ENCODE measurements at places on chromosomes 16 and 17.

GRCh38 chr17:39679521-39680192 is 8.2 kb downstream of the PGAP3 start:
- no peak overlapping the region for H3K27ac ChIP-seq
- H3K4me3 ChIP-seq = no peak overlapping the region
- DNase-seq = no peak
- peaks cover 4% of the 10 kb centered on the region for H3K36me3 ChIP-seq
- peaks cover 22% of the 10 kb centered on the region for H3K4me1 ChIP-seq

- H3K27me3 ChIP-seq = no peaks in the 10 kb centered on the region
- H3K36me3 ChIP-seq = no peaks in the 10 kb centered on the region
- H3K4me3 ChIP-seq = no peak overlapping the region
- no peaks in the 10 kb centered on the region for H3K4me1 ChIP-seq
Observed at GRCh38 chr17:32795339-32795979, 81.5 kb downstream of the MYO1D start.

GRCh38 chr16:3118846-3119245 is 6.5 kb downstream of the ZNF205 start:
- H3K4me3 ChIP-seq = no peak overlapping the region
- H3K36me3 ChIP-seq = no peaks in the 10 kb centered on the region
- DNase-seq = no peak
- peaks cover 24% of the 10 kb centered on the region for H3K4me1 ChIP-seq

- DNase-seq = no peak
- no peak overlapping the region for H3K27ac ChIP-seq
- no peaks in the 10 kb centered on the region for H3K4me1 ChIP-seq
- no peaks in the 10 kb centered on the region for H3K27me3 ChIP-seq
- H3K36me3 ChIP-seq = no peaks in the 10 kb centered on the region
Observed at GRCh38 chr16:72430121-72430520, 258.2 kb upstream of the PMFBP1 start.

- H3K27me3 ChIP-seq = no peaks in the 10 kb centered on the region
- DNase-seq = no peak
- H3K36me3 ChIP-seq = no peaks in the 10 kb centered on the region
- H3K27ac ChIP-seq = no peak overlapping the region
Observed at GRCh38 chr17:16515933-16516332, 23.9 kb upstream of the LRRC75A start.

GRCh38 chr17:49998836-49999511 is 4.0 kb upstream of the DLX3 start:
- H3K27ac ChIP-seq = no peak overlapping the region
- peak; percentile 74 for DNase-seq
- H3K36me3 ChIP-seq = no peaks in the 10 kb centered on the region
- H3K27me3 ChIP-seq = no peaks in the 10 kb centered on the region

GRCh38 chr17:81365148-81365600 is 30.1 kb upstream of the BAHCC1 start:
- H3K27me3 ChIP-seq = no peaks in the 10 kb centered on the region
- H3K4me1 ChIP-seq = peaks cover 24% of the 10 kb centered on the region
- H3K27ac ChIP-seq = peak overlapping the region; percentile 7
- peak; percentile 90 for DNase-seq
- no peaks in the 10 kb centered on the region for H3K36me3 ChIP-seq
- peak overlapping the region; percentile 15 for H3K4me3 ChIP-seq

DNA sequence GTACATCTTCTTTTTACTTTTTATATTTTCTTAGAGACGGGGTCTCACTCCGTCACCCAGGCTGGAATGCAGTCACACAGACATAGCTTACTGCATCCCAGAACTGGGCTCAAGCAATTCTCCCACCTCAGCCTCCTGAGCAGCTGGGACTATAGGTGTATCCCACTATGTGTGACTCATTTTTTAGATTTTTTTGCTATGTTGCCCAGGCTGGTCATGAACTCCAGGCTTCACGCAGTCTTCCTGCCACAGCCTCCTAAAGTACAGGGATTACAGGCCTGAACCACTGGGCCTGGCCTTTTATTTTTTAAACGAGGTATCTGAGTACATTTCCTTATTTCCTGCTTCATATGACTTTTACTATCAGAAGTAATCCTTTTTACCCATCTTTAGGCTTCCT is 48.0 kb downstream of the GLG1 start:
- no peaks in the 10 kb centered on the region for H3K27me3 ChIP-seq
- no peak overlapping the region for H3K27ac ChIP-seq
- peaks cover 34% of the 10 kb centered on the region for H3K4me1 ChIP-seq
- no peaks in the 10 kb centered on the region for H3K36me3 ChIP-seq
- no peak for DNase-seq
- no peak overlapping the region for H3K4me3 ChIP-seq

- peaks cover 28% of the 10 kb centered on the region for H3K4me1 ChIP-seq
- peak overlapping the region; percentile 86 for H3K27ac ChIP-seq
- H3K27me3 ChIP-seq = no peaks in the 10 kb centered on the region
- peak overlapping the region; percentile 15 for H3K4me3 ChIP-seq
- H3K36me3 ChIP-seq = no peaks in the 10 kb centered on the region
Observed at GRCh38 chr17:1577182-1577581, 14.6 kb upstream of the PITPNA start.

- H3K36me3 ChIP-seq = no peaks in the 10 kb centered on the region
- no peak for DNase-seq
- no peaks in the 10 kb centered on the region for H3K27me3 ChIP-seq
- H3K4me3 ChIP-seq = peak overlapping the region; percentile 36
- peak overlapping the region; percentile 99 for H3K27ac ChIP-seq
- peaks cover 94% of the 10 kb centered on the region for H3K4me1 ChIP-seq
Observed at GRCh38 chr17:78878871-78879527, 24.0 kb downstream of the CEP295NL start.

- no peaks in the 10 kb centered on the region for H3K27me3 ChIP-seq
- H3K4me1 ChIP-seq = peaks cover 38% of the 10 kb centered on the region
- H3K27ac ChIP-seq = no peak overlapping the region
- H3K36me3 ChIP-seq = no peaks in the 10 kb centered on the region
Observed at GRCh38 chr16:57538235-57538721, 1.9 kb upstream of the CCDC102A start.

GRCh38 chr17:83009414-83010205 is 69.8 kb upstream of the METRNL start:
- no peak overlapping the region for H3K4me3 ChIP-seq
- H3K4me1 ChIP-seq = no peaks in the 10 kb centered on the region
- H3K36me3 ChIP-seq = no peaks in the 10 kb centered on the region

DNA sequence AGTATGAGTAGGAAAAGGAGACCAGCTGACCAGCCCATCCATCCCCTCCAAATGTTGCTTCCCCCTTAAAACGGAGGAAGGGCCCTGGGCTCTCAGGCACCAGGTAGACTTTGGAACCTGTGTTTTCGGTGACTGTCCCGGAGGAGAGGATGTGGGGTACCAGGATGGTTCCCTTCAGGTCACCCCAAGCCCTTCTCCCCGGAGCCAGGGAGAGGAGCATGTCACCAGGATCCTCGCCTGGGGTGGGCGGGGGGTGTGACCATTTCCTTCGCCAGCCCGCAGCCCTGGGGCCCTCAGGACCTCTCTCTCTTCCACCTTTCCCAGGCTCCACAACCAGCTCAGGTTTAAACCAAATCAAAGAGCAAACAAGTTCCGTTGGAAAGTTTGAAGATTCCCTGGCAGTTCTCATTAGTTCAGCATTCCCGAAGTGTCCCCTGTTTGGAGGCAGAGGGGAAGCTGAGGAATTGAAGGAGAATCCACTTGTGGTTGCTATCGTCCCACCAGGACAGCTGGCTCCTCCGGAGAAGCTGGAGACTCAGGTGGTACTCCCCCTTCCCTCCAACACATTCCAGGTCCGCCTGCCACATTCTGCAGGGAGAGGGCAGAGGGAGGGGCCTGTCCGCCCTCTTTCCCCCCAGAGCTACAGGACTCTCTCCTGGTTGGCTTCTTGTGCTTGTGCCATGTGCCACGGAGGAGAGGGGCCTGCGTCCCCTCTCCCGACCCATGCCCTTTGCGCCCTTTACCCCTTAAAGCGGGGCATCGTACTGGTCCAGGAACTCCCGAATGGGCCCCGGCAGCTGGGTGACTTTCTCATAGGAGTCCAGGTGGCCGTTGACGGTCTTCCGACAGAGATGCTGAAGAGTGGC is 2.0 kb downstream of the SOCS3 start:
- H3K4me1 ChIP-seq = peaks cover 55% of the 10 kb centered on the region
- H3K27me3 ChIP-seq = no peaks in the 10 kb centered on the region
- H3K27ac ChIP-seq = peak overlapping the region; percentile 94

DNA sequence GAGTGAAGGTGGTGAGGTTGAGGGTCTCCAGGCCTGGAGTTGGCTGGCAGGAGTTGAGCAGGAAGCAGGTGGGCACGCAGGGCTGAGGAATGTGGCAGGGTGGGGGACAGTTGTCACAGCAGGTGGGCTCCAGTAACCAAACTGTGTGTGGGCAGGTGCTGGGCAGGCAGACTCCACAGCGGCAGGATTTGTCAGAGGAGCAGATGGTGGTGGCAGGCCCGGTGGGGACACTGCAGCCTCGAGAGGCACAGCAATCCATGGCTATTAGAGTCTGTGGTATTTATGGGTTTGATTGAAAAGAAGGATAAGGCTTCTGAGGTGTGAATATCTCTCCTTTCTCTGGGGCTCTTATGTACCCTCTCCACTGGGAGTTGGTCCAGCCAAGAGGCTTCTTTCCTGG is at the start of gene KRTAP3-3:
Gene KRTAP3-3 (minus strand): TSS at position 326 of the 400 bp plus-strand sequence. CDS start 67 bp downstream, at position 259.
- H3K27ac ChIP-seq = no peak within 1 kb of the TSS
- H3K4me1 ChIP-seq = no peaks in the 10 kb centered on the region
- H3K27me3 ChIP-seq = no peaks in the 10 kb centered on the region
- H3K36me3 ChIP-seq = no peaks in the 10 kb centered on the region
- H3K4me3 ChIP-seq = no peak within 1 kb of the TSS
- DNase-seq = no peak

DNA sequence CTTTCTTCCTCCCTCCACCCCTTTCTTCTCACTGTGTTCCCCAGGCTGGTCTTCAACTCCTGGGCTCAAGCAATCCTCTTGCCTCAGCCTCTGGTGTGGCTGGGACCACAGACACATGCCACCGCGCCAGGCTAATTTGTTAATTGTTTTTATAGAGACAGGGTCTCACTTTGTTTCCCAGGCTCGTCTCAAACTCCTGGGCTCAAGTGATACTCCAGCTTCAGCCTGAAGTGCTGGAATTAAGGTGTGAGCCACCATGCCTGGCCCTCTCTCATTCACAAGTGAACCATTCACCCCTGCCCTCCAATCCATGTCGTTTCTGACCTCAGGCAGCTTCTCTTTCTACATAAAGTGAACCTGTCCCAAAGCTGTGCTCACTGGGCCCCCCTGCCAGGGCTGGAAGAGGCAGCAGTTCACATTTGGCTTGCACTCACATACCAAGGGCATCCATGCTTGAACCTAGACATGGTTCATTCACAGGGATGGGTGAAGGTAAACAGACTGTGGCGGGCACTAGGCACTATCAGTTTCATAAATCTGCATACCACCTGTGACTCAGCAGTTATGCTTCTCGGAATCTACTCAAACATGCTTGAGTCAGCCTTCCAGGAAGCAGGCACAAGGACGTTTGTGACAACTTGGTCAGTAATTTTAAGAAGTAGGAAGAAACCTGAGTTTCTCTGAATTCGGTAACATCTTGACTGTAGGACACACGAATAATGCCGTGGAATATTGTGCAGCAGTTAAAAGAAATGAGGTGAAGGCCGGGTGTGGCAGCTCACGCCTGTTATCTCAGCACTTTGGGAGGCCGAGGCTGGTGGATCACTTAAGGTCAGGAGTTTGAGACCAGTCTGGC is 6.0 kb upstream of the RNF213 start:
- peaks cover 17% of the 10 kb centered on the region for H3K4me1 ChIP-seq
- H3K27me3 ChIP-seq = no peaks in the 10 kb centered on the region
- peak overlapping the region; percentile 44 for H3K27ac ChIP-seq
- no peak overlapping the region for H3K4me3 ChIP-seq

DNA sequence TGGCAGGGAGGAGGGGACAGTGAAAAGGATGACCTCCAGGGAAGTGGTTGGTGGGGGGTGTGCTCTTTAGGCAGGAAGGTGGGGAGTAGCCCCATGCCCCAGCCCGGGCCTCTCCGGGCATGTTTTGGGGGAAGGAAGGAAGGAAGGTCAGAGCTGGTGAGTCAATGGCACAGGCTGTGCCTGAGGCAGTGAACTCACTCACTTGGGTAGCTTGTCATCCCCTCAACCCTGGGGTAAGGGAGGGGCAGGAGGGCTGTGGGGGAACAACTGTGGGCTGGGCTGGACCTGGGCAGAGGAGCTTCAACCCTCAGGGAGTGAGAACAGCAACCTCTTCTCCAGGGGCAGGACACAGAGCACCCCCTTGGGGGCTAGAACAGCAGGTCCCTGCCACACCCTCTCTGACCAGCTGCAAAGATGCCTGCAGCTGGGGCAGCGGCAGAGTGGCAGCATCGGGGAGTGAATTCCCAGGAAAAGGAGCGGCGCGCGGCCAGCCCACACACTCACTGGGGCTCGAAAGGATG is 6.3 kb downstream of the CSF3 start:
- H3K4me3 ChIP-seq = no peak overlapping the region
- DNase-seq = no peak
- H3K27me3 ChIP-seq = no peaks in the 10 kb centered on the region
- peak overlapping the region; percentile 89 for H3K27ac ChIP-seq

DNA sequence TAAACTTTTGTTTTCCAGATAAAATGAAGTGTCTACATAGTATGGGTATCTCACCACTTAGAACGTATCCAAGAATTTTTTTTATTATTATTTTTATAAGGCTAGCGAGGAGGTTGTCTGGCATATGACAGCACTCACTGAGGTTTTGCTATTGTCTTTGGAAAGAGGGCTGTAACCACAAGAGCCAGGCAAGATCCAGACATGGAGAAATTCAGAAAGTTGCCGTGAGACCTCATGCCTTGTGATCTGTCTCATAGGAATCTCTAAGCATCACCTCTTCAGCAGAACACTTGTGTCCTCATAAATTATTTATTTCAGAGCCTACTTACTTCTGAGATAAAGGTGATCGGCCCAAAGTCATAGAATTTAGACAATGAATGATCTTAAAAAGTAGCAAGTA is 410.8 kb downstream of the CDH11 start:
- H3K27ac ChIP-seq = no peak overlapping the region
- no peaks in the 10 kb centered on the region for H3K27me3 ChIP-seq
- no peaks in the 10 kb centered on the region for H3K36me3 ChIP-seq
- H3K4me3 ChIP-seq = no peak overlapping the region
- H3K4me1 ChIP-seq = no peaks in the 10 kb centered on the region
- DNase-seq = no peak

DNA sequence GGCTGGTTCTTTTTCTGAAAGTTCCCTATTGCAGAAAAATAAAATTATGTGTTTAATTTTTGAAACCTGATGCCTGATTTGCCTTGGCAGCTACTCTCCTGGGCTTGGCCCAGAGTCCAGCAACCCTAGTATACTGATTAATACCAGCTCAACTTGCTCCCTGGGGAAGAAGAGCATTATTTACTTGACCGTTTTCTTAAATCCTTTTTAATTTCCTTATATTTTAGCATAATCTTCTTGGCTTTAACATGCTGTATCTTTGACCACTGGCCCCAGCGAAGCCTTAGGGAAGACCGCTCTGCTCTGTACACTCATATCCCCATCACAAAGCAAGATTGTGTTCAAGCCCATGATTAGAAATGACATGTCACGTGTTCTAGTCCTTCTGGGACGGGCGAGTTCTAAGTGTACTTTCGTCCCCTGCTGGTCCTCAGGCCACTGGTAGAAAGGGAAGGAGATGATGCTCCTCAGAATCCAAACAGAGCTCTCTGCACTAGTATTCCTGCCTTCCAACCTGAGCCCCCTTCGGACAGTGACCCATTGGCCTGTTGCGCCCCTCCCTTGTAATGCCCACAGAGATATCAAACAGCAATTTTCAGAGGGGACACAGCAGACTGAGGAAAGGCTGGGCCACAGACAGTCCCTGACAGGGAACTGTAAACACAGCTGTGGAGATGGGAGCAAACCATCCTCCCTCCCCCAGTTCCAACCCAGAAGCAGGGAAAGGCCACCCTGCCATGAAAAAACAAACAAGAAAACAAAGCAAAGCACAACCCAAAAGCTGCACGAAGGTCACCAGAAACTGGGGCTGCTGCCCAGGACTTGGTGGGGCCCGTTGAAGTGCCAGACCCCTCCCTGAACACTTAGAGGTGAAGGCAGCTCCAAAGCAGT is 4.3 kb upstream of the EZH1 start:
- H3K36me3 ChIP-seq = no peaks in the 10 kb centered on the region
- no peaks in the 10 kb centered on the region for H3K27me3 ChIP-seq
- peak overlapping the region; percentile 74 for H3K27ac ChIP-seq
- peaks cover 28% of the 10 kb centered on the region for H3K4me1 ChIP-seq
- no peak overlapping the region for H3K4me3 ChIP-seq

Data from vagina (tissue), 2 donors.